Left lung (tissue), 14 donors: ENCODE measurements at places on chromosomes 3 and 15. TPM values are rescaled to one million over a fixed set of nuclear protein-coding genes. Genes with fewer than 3 reads are reported as not detected.

DNA sequence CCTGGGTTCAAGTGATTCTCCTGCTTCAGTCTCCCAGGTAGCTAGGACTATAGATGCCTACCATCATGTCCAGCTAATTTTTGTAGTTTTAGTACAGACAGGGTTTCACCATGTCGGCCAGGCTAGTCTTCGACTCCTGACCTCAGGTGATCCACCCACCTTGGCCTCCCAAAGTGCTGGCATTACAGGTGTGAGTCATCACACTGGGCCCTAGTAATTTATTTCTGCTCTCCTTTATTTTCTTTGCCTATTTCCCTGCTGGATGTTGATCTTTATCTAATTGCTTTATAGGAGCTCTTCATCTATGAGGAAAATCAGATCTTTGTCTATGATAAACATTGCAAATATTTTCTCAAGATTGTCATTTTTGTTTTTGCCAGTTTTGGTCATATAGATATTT lies 31.7 kb downstream of the UQCC5 start:
- no peak overlapping the region for H3K27ac ChIP-seq
- no peaks in the 10 kb centered on the region for H3K4me1 ChIP-seq
- no peaks in the 10 kb centered on the region for H3K27me3 ChIP-seq
- H3K4me3 ChIP-seq, result no peak overlapping the region
- DNase-seq, result no peak
- H3K36me3 ChIP-seq, result no peaks in the 10 kb centered on the region

DNA sequence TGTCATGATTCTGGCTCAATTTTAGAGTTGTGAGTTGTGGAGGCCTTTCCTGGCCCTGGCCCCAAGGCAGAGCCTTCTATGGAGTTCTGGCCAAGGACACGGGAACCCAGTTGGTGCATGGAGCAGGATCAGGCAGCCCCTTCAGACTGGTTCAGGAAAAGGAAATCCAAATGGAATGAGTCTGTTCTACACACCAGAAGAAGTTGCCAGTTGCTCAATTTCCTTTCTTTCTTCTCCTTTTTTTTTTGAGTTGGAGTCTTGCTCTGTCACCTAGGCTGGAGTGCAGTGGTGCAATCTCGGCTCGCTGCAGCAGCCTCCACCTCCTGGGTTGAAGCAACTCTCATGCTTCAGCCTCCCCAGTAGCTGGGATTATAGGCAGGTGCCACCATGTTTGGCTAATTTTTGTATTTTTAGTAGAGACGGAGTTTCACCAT lies 28.9 kb upstream of the BHLHE40 start:
- H3K36me3 ChIP-seq, result no peaks in the 10 kb centered on the region
- H3K4me1 ChIP-seq, result peaks cover 12% of the 10 kb centered on the region
- H3K4me3 ChIP-seq, result no peak overlapping the region
- H3K27me3 ChIP-seq, result no peaks in the 10 kb centered on the region

DNA sequence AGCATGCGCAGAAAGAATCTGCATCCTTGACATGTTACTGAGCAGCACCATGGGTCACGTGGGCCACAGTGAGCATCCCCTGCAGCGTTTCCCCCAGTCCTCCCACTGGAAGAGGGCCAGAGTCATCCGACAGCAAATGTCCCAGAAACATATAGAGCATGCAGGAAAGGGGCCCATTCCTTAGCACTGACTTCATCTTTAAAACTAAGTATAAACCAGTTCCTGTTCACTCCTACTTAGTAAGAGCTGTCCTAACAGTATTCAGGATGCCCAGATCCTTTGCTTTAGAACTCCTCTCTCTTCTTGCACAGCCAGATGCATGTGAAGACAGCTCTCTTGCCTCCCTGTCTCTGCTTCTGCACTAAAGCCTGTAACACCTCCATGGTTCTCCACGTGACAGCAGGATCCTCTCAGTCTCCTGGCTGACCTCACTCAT lies 79.3 kb upstream of the OXTR start:
- no peaks in the 10 kb centered on the region for H3K27me3 ChIP-seq
- no peaks in the 10 kb centered on the region for H3K36me3 ChIP-seq
- no peak overlapping the region for H3K27ac ChIP-seq
- no peak overlapping the region for H3K4me3 ChIP-seq

DNA sequence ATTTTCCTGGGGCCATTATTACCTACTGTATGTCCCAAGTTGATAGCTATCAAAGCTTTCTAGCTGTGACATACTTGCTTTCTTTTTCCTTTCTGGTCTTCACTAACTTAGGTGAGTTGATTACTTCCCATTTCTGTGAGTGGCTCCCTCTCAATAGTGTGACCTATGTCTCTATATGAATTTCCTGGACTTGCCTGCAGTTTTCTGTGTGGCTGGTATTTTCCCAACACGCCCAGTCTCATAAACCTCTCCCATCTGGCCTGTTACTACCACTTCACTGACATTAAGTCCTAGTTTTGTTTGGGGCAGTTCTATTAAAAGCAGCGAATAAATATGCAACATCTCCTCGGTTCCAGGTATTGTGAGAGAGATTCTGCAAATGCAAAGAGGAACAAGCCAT lies 671.2 kb downstream of the SI start:
- H3K27ac ChIP-seq, result no peak overlapping the region
- H3K27me3 ChIP-seq, result no peaks in the 10 kb centered on the region
- H3K36me3 ChIP-seq, result no peaks in the 10 kb centered on the region

DNA sequence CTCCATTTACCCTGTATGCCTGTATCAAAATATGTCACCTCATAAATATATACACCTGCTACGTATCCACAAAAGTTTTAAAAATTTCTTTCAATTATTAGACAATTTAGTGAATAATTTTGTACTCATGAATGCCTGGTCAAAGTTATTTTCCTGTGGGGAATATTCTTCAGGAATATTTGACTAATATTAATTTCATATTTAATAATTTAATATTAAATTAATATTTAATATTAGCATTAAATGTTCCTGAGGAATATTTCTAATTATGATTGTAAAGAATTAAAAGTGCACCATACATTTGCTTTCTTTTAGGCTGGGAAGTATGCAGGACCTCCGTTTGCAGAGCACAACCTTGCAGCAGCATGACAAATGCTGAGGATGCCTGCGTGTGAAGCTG lies 422.7 kb downstream of the C3orf38 start:
- H3K4me1 ChIP-seq, result no peaks in the 10 kb centered on the region
- H3K4me3 ChIP-seq, result no peak overlapping the region
- H3K36me3 ChIP-seq, result no peaks in the 10 kb centered on the region
- H3K27me3 ChIP-seq, result no peaks in the 10 kb centered on the region

DNA sequence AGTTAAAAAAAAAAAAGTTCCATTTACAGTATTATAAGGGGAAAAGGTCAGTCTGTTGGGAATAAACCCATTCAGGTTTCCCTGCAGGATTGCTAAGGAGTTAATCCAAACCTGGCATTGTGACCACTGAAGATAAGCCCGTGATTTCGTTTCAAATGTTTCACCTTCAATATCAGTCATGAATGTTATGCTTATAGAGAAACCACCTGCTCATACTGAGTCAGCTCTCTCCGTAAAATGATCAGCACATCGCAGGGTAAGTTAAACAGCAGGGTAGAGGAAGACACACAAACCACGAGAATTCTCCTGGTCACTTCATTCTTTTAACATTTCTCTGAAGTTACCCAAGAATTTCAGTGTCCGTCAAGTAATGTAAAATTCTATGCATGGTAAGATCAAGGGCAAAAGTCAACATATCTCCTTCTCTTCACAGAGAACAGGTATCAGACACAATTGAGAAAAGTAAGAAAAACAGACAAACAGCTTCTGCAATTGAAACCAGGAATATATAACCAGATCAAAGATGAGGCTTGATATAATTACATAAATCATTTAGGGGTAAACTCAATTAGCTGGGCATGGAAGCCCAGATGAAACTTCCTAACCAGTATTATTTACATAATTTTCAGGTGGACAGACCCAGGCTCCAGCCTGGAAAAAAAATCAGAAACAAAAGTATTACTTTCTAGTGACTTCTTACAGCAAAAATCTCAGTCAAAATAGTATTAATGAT lies 67.6 kb upstream of the ARHGEF3 start:
- no peaks in the 10 kb centered on the region for H3K36me3 ChIP-seq
- H3K27me3 ChIP-seq, result no peaks in the 10 kb centered on the region
- no peak overlapping the region for H3K27ac ChIP-seq
- no peaks in the 10 kb centered on the region for H3K4me1 ChIP-seq
- no peak overlapping the region for H3K4me3 ChIP-seq

DNA sequence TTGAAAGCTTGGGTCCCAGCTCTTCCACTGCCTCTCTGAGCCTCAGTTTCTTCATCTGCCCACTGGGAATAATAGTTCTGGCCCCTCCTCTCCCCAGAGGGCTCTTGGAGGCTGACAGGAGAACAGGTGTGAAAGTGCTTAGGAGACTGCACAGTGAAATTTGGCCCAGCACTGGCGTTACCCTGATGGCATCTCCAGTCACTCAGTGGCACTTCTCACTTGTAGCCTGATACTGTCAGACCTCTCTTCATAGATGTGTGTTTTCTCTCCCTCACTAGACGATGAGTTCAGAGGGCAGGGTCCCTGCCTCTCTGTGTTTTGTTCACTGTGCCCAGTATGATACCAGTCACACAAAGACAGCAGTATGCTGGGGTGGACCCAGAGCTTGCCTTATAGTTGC lies 22.2 kb upstream of the IGDCC3 start:
- H3K4me1 ChIP-seq, result peaks cover 4% of the 10 kb centered on the region
- H3K36me3 ChIP-seq, result no peaks in the 10 kb centered on the region
- no peak overlapping the region for H3K27ac ChIP-seq
- no peak overlapping the region for H3K4me3 ChIP-seq
- H3K27me3 ChIP-seq, result peaks cover 59% of the 10 kb centered on the region
- DNase-seq, result no peak

DNA sequence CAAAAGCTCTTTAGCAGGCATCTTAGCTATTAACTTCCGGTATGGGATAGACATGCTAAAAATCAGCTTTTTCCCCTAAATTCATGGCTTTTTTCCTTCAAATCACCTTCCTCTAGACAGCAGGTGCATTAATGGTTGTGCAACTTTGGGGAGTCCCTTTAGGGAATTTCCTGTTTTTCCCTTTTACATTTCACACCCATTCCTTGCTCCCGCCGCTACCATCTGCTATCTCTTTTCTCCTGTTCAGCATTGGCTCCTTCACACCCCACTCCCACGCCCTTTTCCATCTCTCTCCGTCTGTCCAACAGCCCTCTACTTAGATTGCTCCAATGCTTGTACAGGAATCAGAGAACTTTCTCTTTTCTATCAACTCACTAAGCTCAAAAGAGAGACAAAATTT lies 43.4 kb downstream of the FEZF2 start:
- DNase-seq, result no peak
- H3K27ac ChIP-seq, result no peak overlapping the region
- no peaks in the 10 kb centered on the region for H3K4me1 ChIP-seq
- H3K4me3 ChIP-seq, result no peak overlapping the region
- H3K27me3 ChIP-seq, result no peaks in the 10 kb centered on the region
- no peaks in the 10 kb centered on the region for H3K36me3 ChIP-seq

- H3K36me3 ChIP-seq, result no peaks in the 10 kb centered on the region
- H3K27ac ChIP-seq, result no peak overlapping the region
- H3K4me3 ChIP-seq, result no peak overlapping the region
- no peaks in the 10 kb centered on the region for H3K27me3 ChIP-seq
- no peaks in the 10 kb centered on the region for H3K4me1 ChIP-seq
Measured at GRCh38 chr15:71252044-71252739, 136.9 kb downstream of the THSD4 start.

- H3K4me3 ChIP-seq, result no peak overlapping the region
- H3K36me3 ChIP-seq, result no peaks in the 10 kb centered on the region
- H3K27ac ChIP-seq, result no peak overlapping the region
- no peaks in the 10 kb centered on the region for H3K4me1 ChIP-seq
Measured at GRCh38 chr3:77707281-77707680, 667.4 kb downstream of the ROBO2 start.

GRCh38 chr15:31336593-31337295 lies 10.1 kb downstream of the KLF13 start:
- no peaks in the 10 kb centered on the region for H3K27me3 ChIP-seq
- no peak overlapping the region for H3K4me3 ChIP-seq
- DNase-seq, result no peak
- peaks cover 99% of the 10 kb centered on the region for H3K4me1 ChIP-seq

- no peak overlapping the region for H3K4me3 ChIP-seq
- H3K27me3 ChIP-seq, result no peaks in the 10 kb centered on the region
- H3K36me3 ChIP-seq, result no peaks in the 10 kb centered on the region
- peaks cover 6% of the 10 kb centered on the region for H3K4me1 ChIP-seq
- no peak for DNase-seq
Measured at GRCh38 chr3:56930706-56931105, 129.0 kb upstream of the ARHGEF3 start.

HDAC11 gene
- 14.0 TPM for total RNA-seq

ITIH1 gene
- total RNA-seq, result not detected

GNAT1 gene
- not detected for total RNA-seq
